ENCODE measurements at places on chromosomes 13 and 19.

DNA sequence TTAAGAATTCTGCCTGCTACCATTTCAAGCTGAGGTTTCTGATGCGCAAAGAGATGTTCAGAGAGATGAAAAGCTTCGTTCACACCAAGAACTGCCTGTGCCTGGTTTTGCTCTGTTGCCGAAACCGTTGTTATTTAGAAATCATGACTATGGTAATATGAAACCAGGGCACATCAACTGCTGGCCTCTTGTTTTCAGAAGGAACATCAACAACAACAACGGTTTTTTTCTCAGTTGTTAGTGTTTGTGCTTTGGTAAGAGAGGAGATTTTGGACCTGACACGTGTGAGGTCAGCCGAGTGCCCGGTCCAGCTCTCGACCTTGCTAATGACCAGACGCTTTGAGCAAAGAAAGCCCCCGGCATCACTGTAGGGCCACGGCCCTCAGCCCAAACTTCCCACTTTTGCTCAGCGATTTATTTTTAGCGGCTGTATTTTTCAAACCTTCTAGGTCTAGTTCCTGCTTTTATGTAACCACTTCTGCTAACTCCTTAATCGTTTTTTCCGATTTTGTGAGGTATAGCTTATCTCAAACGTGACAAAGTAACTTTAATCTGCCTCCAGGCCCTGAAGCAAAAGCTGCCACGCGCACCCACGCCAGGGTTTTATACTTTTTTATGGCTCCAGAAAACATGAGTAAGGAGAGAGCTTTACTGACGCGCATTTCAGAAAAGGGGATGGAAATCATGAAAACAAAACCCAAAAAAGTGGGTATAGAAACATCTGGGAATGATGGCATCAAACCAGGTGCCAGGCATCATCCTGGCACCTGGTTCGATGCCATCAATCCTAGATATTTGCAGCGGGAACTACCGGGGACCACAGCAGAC lies 42.0 kb downstream of the KLF2 start:
- H3K36me3 ChIP-seq = peaks cover 1% of the 10 kb centered on the region
- no peaks in the 10 kb centered on the region for H3K27me3 ChIP-seq
- DNase-seq = no peak
- peaks cover 86% of the 10 kb centered on the region for H3K4me1 ChIP-seq

DNA sequence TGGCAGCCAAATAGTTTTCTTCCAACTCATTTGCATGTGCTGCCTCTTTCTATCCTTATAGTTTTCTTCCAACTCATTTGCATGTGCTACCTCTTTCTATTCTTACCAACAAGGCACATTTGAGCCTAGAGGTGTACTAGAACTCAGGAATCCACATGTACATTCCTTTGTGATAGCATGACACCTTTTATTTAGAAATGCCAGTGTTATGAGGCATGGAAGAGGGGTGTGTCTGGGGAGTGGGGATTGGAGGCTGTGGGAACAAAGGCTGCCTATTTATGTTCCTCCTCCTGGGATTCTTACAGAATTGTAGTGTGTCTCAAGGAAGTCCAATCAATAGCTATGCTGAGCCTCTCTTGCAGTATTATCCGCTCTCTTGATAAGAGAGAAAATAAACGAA lies 966.7 kb downstream of the PCDH17 start:
- H3K27ac ChIP-seq = no peak overlapping the region
- no peaks in the 10 kb centered on the region for H3K36me3 ChIP-seq
- no peaks in the 10 kb centered on the region for H3K4me1 ChIP-seq
- no peaks in the 10 kb centered on the region for H3K27me3 ChIP-seq

DNA sequence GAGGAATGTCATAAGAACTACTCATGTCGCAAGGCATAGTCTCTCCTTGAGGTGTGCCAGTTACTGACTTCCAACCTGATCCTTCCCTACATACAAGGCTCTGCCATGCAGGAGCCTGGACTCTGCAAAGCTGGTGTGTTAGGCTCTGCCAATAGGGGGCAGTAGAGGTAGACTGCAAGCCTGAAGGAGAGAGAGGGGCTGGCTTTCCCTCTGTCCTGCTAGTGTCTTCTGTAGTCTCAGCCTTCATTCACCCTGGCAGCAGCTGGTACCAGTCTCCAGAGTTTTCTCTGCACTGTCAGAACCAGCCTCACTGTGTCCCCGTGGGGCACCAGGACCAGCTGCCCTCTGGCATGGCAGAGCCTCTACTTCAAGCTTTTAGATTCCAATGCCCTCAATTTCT lies 14.5 kb downstream of the SHISA2 start:
- no peak overlapping the region for H3K27ac ChIP-seq
- H3K4me1 ChIP-seq = no peaks in the 10 kb centered on the region
- DNase-seq = peak; percentile 40
- no peaks in the 10 kb centered on the region for H3K27me3 ChIP-seq
- no peaks in the 10 kb centered on the region for H3K36me3 ChIP-seq
- H3K4me3 ChIP-seq = no peak overlapping the region

DNA sequence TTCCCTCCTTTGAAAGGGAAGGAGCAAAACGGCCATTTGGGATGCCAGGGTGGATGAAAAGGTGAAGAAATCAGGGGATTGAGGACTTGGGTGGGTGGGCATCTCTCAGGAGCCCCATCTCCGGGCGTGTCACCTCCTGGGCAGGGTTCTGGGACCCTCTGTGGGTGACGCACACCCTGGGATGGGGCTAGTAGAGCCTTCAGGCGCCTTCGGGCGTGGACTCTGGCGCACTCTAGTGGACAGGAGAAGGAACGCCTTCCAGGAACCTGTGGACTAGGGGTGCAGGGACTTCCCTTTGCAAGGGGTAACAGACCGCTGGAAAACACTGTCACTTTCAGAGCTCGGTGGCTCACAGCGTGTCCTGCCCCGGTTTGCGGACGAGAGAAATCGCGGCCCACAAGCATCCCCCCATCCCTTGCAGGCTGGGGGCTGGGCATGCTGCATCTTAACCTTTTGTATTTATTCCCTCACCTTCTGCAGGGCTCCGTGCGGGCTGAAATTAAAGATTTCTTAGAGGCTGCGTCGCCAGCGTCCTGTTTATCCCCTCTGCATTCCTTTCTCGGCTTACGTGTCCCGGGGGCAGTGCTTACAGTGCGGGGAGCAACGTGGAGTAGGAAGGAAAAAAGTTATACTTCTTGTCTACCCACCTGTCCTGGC lies 15.2 kb upstream of the S1PR4 start:
- H3K27ac ChIP-seq = no peak overlapping the region
- H3K36me3 ChIP-seq = peaks cover 9% of the 10 kb centered on the region
- H3K4me1 ChIP-seq = peaks cover 11% of the 10 kb centered on the region
- H3K27me3 ChIP-seq = no peaks in the 10 kb centered on the region
- H3K4me3 ChIP-seq = no peak overlapping the region

DNA sequence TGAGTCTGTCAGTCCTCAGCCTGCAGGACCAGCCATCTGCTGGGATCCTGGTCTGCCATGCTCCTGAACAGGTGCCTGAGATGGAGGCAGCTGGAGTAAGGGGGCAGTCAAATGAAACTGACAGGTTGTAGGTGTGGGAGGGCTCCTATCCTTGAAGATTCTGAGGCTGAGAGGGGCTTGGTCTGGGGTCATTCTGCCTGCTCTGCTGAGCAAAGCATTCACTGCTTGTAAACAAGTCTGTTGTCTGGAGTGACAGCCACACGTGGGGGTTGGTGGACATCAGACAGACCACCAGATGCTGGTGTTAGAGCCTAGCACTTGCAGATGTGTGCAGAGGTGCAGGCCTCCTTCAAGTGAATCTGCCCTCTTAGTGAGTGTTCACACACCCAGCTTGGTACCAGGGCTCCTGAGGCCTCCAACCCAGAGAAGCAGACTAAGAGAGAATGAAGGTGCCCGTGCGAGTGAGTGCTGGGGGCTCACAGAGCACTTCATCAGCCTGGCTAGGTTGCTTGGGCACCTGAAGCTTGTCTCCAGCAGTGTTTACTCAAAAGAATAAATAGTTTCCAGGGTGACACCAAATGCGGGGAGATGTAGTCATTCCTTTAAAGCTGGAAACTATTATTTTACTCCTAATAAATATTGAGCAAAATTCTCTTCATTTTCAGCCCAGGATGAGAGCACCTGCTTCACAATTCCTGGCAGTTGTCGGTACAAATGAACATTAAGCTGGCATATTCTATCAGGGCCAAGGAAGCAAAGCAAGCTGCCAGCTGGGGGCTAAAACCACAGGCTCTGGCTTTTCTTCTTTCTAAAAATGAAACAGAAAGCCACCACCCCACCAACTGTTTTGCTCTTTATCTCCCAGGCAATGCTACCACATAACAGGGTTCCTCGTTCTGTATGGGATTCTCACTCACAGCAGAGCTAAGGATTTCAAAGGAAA lies 82.3 kb downstream of the RNASEH2B start:
- DNase-seq = no peak
- H3K4me3 ChIP-seq = no peak overlapping the region
- peak overlapping the region; percentile 43 for H3K27ac ChIP-seq
- H3K36me3 ChIP-seq = no peaks in the 10 kb centered on the region
- H3K27me3 ChIP-seq = no peaks in the 10 kb centered on the region

GRCh38 chr19:3944018-3944721 lies 11.3 kb downstream of the NMRK2 start:
- H3K27ac ChIP-seq = no peak overlapping the region
- H3K4me3 ChIP-seq = no peak overlapping the region
- no peak for DNase-seq
